ENCODE measurements at places on chromosomes 2 and 18. TPM values are rescaled to one million over a fixed set of nuclear protein-coding genes. Genes with fewer than 3 reads are reported as not detected.

Gene HS1BP3
- polyA plus RNA-seq = 22.5 TPM

Gene MARCO
- not detected for polyA plus RNA-seq

Gene UGT1A5
- polyA plus RNA-seq = not detected

Gene MOGAT1
- not detected for polyA plus RNA-seq

Gene ERICH2
- not detected for polyA plus RNA-seq

Gene GATA6
- not detected for polyA plus RNA-seq

Gene MTIF2
- polyA plus RNA-seq = 13.8 TPM

Gene SLC9A4
- not detected for polyA plus RNA-seq

Gene HJURP
- 0.34 TPM for polyA plus RNA-seq

Gene MBOAT2
- polyA plus RNA-seq = not detected

- peak; percentile 97 for DNase-seq
Observed at GRCh38 chr18:48940854-48941611, 9.7 kb downstream of the SMAD7 start.

GRCh38 chr18:32847691-32848090 lies 74.9 kb upstream of the KLHL14 start:
- no peak for DNase-seq

- DNase-seq = no peak
Observed at GRCh38 chr2:127559454-127559853, 24.0 kb downstream of the MYO7B start.

DNA sequence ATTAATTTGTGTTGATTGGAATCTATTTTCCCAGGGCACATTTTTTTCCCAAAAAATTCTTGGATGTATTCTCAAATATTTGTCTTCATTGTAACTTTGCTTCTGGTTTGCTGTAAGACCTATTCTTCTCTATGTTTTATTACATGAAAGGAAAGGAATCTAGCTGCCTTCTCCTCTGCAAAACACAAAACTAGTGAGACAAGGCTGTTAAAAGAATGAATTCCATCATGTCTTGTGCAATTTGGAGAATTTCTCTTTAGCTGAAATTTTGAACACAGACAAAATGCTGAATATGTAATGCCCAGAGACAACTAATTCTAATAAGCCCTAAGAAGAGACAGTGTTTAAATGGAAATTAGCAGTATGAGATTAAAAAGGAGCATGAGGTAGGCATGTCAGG lies 275.9 kb downstream of the CDH20 start:
- DNase-seq = no peak

- peak; percentile 49 for DNase-seq
Observed at GRCh38 chr2:8682719-8683667, 1.1 kb downstream of the ID2 start.

DNA sequence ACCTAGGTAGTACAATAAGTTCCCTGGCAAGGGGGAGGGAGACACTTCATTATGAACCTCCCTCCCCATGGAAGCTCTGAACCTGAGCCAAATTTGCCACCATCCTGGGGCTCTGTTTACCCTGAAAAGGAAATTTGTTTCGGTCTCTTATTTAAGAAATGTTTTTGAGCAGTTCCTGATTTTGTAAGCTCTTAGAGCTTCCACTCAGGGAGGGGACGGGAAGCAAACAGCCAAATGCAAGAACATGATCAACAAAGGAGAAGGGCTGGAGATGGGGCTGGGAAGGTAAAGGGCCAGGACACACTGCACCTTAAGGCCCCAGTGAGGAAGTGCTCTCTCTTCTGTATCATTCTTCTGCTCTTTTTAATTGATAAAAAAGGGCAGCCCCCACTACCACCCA lies 117.9 kb downstream of the NRP2 start:
- no peak for DNase-seq

DNA sequence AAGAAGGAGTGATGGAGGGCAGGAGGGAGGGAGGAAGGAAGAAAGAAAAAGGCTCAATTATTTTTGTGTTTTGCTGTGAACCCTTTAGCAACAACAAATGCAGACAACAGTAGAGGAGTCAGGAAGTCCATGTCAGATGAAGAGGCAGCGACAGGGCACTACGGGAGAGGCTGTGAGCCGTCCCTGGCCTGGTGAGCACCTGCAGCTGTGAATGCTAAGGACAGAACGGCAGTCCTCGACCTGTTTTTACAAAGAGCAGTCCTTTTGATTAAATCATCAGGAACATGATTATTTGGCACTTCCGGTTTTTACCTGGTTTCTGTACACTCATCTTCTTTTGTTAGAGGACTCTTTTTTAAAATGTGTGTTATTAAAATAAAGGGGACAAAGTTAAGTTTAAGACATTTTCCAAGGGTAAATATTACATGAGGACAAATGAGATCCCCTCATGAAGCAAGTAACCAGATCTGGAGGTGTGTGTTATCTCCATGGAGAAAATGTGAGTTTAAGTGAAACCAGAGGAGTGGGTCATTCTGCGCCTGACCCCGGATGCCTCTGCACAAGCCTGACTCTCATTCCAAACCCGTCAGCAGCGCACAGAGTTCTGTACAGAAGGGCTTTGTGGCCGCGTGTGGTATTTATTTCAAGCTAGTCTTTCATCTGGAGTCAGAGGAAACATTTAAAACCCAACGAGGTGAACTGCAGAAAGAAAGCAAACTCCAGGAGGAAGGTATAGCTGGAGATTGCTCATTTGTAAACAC lies 492.5 kb downstream of the SOX11 start:
- DNase-seq = no peak

GRCh38 chr2:17792515-17792914 lies 23.7 kb upstream of the MSGN1 start:
- DNase-seq = no peak

DNA sequence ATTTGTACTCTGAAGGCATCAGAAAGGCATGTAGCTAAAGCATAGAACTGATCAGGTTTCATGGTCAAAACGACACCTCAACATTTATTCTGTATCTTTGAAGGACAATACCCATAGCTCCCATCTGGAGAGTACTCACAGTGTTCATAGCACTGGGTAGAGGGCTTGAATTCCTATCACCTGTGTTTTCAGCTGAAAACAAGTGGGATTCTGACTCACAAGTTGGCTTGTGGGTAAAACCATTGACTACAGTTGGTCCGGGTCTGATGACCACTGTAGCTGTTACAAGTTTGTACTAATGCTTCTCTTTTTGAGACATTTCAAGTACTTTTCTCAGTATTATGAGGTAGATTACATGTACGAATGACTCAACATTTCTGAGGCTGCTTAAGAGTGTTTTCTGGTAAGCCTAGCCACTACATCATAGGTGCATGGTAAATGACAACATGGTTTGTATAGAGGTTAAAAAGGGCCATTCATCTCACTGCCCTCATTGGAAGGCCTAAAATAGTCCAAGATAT lies 68.6 kb upstream of the PELI1 start:
- DNase-seq = no peak

DNA sequence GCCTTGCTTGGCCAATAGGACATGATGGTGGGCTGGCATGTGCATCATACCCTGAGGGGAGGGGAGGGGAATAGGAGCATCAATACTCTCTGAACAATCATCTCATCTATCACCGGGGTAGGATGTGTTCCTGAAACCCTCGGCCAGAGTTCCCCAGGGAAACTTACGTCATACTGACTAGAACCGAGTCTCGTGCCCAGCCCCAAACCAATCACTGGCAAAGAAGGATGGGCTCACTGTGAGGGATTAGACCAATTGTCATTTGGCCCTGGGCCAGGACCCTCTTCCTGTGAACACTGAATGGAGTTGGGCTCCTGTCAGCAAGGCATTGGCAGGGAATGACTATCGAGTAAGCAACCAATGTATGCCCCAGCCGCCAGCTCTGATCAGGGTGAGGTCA lies 261.5 kb downstream of the MYCN start:
- DNase-seq = no peak

- no peak for DNase-seq
Observed at GRCh38 chr2:154692927-154693326, 5.6 kb upstream of the KCNJ3 start.

DNA sequence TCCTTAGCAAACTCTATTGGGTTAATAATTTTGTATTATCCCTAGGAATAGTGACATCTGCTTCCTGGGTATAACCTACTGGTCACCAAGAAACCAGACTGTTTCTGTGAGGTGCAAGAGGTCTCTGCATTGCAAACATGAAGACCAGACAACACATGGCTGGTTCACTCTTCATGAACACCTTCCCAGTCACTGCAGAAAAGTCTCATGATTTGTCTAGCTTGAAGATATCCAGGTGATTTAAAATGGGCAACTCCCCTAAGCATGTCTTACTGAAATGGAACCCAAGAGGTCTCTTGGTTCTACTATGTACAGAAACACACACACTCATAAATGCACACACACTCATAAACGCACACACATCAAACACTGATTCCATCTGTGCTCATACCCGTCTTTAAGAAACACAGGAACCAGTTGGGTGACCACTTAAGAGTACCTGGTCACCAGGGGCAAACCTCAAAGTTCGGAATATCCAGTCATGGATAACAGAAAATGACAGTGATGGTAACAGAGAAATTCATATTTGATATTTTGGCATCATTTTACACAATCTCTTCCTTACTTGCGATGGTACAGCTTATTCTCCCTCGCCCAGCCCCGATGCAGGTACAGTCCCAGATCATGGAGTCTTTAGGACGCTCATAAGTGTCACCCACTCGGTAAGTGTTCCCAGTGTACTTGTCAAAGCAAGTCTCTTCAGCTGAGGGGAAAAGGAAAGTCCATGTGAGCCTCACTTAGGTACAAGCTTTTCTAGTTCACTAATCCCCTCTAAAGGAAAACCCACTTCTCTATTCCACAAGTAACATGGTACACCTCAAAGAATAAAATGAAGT lies 2.9 kb downstream of the FN1 start:
- no peak for DNase-seq

- DNase-seq = no peak
Observed at GRCh38 chr18:50850307-50851065, 28.4 kb upstream of the ME2 start.
